ENCODE measurements at places on chromosomes 16 and 17. TPM values are rescaled to one million over a fixed set of nuclear protein-coding genes. Genes with fewer than 3 reads are reported as not detected.

The DYNLRB2 gene
- total RNA-seq = not detected

The CWC25 gene
- 37.1 TPM for total RNA-seq

The TPSG1 gene
- total RNA-seq = not detected

The DDX42 gene
- total RNA-seq = 132 TPM

The SMPD3 gene
- 8.8 TPM for total RNA-seq

The USP7 gene
- total RNA-seq = 181 TPM

The SSTR5 gene
- total RNA-seq = not detected

The CRYBA1 gene
- not detected for total RNA-seq

The CCL14 gene
- not detected for total RNA-seq

The NOS2 gene
- total RNA-seq = not detected

The VAT1 gene
- total RNA-seq = 11.6 TPM

The RHBDL3 gene
- 0.32 TPM for total RNA-seq

The GPR142 gene
- total RNA-seq = not detected

The CCL22 gene
- total RNA-seq = 0.71 TPM

The CCL2 gene
- 0.22 TPM for total RNA-seq

The SLFN14 gene
- 0.10 TPM for total RNA-seq

The SKAP1 gene
- total RNA-seq = 84.4 TPM

The CIBAR2 gene
- total RNA-seq = not detected

The STX8 gene
- total RNA-seq = 68.2 TPM

The MSLN gene
- total RNA-seq = not detected

The NUPR1 gene
- not detected for total RNA-seq

The GNAO1 gene
- 1.7 TPM for total RNA-seq

The SNF8 gene
- 147 TPM for total RNA-seq

The GSPT1 gene
- total RNA-seq = 123 TPM
